ENCODE measurements at places on chromosomes 7 and 10. TPM values are rescaled to one million over a fixed set of nuclear protein-coding genes. Genes with fewer than 3 reads are reported as not detected.

Gene COL17A1
- 0.09 TPM for total RNA-seq

GRCh38 chr10:97991871-97992270 is 38.5 kb downstream of the CRTAC1 start:
- peak; percentile 59 for DNase-seq

DNA sequence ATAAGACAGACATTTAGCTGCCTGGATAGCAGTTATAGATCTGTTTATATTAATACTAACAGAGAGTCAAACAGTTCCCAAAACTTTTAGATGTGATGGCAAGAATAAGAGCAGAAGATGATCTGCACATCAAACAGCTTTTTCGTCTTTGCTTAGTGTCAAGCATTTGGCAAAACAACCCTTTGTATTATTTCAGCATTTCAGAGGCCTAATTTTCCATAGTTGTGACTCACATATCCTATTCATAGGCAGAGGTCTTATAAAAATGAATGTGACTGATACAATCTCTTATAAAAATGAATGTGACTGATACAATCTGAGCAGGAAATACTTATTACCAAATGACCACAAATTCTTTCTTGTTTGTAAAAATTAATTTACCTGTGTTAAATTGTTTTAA is 71.2 kb downstream of the LRRTM3 start:
- peak; percentile 32 for DNase-seq

Gene NANOS1
- 3.7 TPM for total RNA-seq

DNA sequence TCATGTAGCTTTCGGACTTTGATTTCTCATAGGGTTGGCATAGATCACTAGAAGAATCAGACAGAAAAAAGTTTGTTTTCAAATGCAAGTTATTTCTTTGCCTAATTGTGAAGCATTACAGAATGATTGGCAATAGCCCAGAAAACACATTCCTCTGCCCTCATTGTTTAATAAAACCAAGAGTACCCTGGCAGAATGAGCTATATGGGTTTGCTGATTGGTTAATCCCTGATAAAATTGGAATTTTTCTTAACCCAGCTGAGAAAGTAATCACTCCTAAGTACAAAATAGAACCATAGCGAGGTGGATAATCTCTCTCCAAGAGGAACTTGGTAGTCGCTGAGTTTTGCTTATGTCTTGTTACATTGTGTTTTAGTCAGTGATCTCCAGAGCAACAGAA is 30.9 kb upstream of the CREB5 start:
- no peak for DNase-seq
